ENCODE measurements at places on chromosomes 1 and 21.
A peak's percentile ranks its signal among the peaks of the same experiment; 100 is the strongest.

DNA sequence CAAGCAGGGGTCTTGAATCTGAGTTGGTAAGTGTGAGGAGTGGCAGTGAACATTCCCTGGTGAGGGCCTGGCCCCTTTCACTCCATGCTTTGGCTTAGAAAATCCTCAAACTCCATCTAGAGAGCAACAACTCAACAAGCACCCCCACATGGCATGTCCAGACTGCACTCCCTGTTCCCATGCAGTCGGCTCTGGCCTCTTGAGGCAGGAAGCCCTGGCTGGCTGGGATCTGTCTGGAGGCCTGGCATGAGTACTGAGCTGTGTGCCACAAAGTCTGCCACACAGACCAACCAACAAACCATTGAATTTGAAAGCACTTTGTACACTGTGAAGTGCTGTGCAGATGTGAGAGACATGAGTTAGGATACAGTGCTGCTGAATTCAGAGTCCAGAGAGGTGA is 25.2 kb downstream of the COA7 start:
- no peak for DNase-seq

- DNase-seq: no peak
These were observed 401.8 kb downstream of the SRGAP2C start for GRCh38 chr1:121586369-121587229.

- DNase-seq: no peak
These were observed 2.5 kb downstream of the USP33 start for GRCh38 chr1:77757066-77757584.

GRCh38 chr1:51442616-51443015 is 76.5 kb downstream of the EPS15 start:
- no peak for DNase-seq

GRCh38 chr1:165257969-165258459 is 98.5 kb downstream of the LMX1A start:
- DNase-seq: peak; percentile 93

GRCh38 chr1:55244476-55245099 is 29.4 kb upstream of the USP24 start:
- DNase-seq: no peak

DNA sequence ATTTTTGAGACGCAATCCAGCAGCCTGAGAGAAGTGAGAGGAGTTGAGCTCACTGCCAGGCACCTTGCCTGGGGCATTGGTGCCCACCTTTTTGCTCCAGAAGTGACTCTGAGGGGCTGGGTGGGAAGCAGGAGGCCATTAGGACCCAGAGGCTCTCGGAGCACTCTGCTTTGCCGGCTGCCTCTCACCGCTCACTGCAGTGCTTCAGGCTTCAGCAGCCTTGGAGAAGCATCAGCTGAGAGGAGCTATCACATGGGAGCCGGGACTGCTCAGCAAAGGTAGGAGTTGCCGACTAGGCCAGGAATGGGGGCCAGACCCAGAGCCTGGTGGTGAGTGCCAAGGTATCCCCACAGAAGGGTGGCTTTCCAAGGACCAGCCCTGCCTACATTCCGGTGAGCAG is at the start of gene GPR61:
Gene GPR61, plus strand, starts transcription at position 197 of the 400 bp plus-strand sequence. CDS start 3,151 bp downstream, outside the sequence.
- DNase-seq: no peak

- no peak for DNase-seq
These were observed 54.9 kb downstream of the OLIG1 start for GRCh38 chr21:33124889-33125288.

- DNase-seq: no peak
These were observed 5.3 kb downstream of the RSPH1 start for GRCh38 chr21:42490720-42491119.

DNA sequence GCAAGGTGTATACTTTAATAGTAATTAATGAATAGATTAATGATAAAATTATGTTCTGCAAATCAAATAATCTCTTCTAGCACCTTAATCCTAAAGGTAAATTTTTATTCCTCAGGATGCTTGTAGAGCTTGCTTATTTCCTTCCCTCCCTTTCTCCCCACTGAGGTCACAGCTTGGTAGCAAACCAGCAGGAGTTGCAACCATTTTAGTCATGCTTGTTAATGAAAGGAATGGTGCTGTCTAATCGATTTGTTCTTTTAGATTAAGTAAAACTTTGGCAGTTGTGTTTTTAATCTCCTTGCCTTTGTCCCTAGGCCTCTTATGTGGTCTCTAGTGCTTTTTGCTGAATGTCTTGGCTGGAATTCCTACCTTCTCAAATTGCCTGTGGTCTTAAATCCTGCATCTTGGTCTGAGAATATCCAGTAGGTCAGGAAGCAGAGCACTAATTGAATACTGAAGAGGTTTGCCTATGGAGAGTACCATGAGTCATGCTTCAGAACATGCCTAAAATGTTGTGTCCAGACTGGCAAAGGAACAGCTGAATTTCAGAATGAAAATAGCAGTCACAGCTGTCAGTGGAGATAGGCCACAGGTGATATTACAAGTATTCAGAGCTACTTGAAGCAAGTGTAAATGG is 36.3 kb upstream of the RWDD3 start:
- DNase-seq: no peak

DNA sequence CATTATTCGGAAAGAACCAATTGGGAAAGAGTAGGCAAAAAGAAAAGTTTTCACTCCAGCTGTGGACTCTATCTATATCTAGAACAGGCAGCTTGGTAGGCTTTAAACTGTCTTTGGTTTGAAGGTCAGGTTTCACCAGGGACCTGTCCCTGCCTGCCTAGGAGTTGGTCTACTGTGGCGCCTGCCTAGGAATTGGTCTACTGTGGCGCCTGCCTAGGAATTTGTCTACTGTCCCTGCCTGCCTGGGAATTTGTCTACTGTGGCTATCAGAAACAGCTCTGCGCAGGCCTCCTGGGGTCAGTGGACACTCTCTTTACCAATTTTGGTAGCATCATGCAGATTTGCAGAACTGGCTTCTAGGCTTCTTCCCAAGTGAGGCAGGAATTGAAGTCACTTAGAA is 13.8 kb downstream of the USP25 start:
- DNase-seq: no peak

All from NCI-H1092 (cell line).